B cell (primary cell): ENCODE measurements at places on chromosomes 3 and 15. TPM values are rescaled to one million over a fixed set of nuclear protein-coding genes. Genes with fewer than 3 reads are reported as not detected.

Gene SOX2
- total RNA-seq = not detected in 2 replicates

Gene CILP
- 0.36 and 0.52 TPM in 2 replicates for total RNA-seq

Gene ARGFX
- not detected in 2 replicates for total RNA-seq

Gene ISL2
- total RNA-seq = 0.22 and 0.59 TPM in 2 replicates

Gene C3orf49
- not detected in 2 replicates for total RNA-seq

Gene SLCO2A1
- total RNA-seq = not detected in 2 replicates

Gene CPB1
- total RNA-seq = not detected in 2 replicates
